ENCODE measurements at places on chromosomes 4 and X.

- no peak for DNase-seq
Observed at GRCh38 chr4:87108142-87108546, 112.3 kb downstream of the KLHL8 start.

GRCh38 chr4:166502660-166503059, 629.6 kb downstream of the TLL1 start:
- no peak for DNase-seq

- DNase-seq, result no peak
Observed at GRCh38 chr4:118760493-118760892, 75.3 kb downstream of the METTL14 start.

GRCh38 chrX:23736030-23736429, 7.0 kb downstream of the ACOT9 start:
- no peak for DNase-seq

GRCh38 chrX:455673-456072, 69.0 kb upstream of the PPP2R3B start:
- DNase-seq, result no peak

GRCh38 chr4:85154591-85154990, 188.1 kb upstream of the WDFY3 start:
- no peak for DNase-seq
